CD4-positive, alpha-beta T cell treated with Interleukin-15 for 1 hour (primary cell): ENCODE measurements at places on chromosomes 5 and 9.

DNA sequence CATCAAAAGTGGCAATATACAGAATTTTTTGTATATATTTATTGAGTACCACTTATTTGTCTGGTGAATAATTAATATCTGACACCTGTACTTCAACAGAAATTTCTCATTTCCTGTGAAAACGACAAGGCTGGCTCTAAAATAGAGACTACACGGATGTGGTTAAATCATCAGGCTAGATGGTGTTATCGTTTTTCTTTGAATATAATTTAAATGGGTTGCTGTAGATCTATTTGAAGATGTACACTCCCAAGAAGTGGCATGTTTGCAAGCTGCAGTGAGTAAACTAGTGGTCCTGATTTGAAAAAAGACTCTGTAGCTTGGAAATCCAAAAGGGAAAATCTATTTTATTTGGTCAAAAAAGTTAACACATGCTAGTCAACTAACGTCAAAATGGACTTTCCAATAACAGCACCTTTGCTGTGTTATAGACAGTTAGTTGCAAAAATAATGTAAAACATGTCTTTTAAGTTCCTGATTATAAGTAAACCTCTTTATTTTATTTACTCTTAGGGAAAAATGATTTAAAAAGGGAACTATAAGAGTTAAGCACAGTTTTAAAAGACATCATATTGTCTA, 13.8 kb downstream of the ST8SIA4 start:
- no peak for DNase-seq

GRCh38 chr5:13511442-13511841, 433.0 kb downstream of the DNAH5 start:
- no peak for DNase-seq

DNA sequence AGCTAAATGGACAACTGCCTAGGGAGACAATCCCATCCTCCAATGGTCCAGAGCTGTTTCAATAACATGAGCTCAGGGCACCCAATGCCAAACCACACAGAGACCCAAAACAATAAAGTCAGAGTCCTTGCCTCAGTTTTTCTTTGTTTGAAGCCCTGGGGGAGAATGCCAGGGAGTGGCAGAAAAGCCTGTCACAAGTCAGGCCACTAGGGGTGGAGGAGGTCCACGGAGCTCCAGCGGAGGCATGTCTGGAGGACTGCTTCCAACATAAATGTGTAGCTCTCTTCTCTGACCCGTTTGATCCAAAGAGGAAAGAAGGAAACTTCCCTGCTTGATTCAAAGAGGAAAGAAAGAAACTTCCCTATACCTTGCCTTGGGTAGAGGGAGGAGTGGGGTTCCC, 175.3 kb downstream of the HSPA4 start:
- DNase-seq, result no peak

GRCh38 chr9:71119746-71120145, 1.7 kb downstream of the TRPM3 start:
- no peak for DNase-seq

- DNase-seq, result no peak
Observed at GRCh38 chr9:114282507-114282906, 40.4 kb upstream of the ORM1 start.

DNA sequence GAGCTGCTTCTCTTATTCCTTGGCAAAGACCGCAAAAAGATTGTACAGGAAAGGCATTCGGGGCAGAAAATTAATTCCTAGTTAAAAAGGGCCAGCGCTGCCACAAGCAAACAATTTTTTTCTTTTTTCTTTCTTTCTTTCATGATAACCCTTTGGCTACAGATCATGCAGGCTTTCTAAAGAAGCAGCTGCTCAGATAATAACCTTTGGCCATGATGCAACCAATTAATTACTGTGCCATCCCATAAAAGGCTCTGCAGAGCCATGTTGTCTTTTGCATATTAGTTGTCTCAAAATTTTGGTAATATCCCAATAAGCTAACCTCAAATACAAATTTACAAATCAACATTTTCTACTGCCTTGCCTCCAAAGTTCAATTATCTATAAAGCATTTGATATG, 758.4 kb upstream of the SEMA6A start:
- no peak for DNase-seq

DNA sequence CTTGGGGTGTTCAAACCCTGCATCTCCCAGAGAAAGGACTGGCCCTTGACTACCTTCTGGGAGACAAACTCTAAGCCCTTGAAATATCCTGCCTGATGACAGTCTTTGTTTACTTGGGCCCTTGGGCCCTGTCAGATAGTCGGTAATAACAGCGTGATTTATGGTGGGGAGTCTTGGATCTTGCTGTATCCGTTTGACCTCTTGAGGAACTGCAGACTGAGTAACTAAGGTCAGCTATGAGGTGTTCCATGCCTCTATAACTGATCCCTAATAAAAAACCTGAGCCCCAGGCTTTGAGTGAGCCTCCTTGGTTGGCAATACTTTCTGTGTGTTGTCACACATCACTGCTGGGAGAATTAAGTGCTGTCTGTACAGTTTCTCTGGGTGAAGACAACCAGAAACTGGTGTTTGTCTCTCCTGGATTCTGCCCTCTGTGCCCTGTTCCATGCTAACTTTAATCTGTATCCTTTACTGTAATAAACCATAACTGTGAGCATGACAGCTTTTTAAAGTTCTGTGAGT, 56.2 kb upstream of the ANKRD33B start:
- DNase-seq, result no peak

GRCh38 chr9:13386316-13386715, 106.8 kb upstream of the MPDZ start:
- no peak for DNase-seq

- no peak for DNase-seq
Observed at GRCh38 chr5:55625589-55625909, 86.6 kb downstream of the SLC38A9 start.

GRCh38 chr9:77802064-77802463, 153.9 kb upstream of the GNA14 start:
- no peak for DNase-seq

DNA sequence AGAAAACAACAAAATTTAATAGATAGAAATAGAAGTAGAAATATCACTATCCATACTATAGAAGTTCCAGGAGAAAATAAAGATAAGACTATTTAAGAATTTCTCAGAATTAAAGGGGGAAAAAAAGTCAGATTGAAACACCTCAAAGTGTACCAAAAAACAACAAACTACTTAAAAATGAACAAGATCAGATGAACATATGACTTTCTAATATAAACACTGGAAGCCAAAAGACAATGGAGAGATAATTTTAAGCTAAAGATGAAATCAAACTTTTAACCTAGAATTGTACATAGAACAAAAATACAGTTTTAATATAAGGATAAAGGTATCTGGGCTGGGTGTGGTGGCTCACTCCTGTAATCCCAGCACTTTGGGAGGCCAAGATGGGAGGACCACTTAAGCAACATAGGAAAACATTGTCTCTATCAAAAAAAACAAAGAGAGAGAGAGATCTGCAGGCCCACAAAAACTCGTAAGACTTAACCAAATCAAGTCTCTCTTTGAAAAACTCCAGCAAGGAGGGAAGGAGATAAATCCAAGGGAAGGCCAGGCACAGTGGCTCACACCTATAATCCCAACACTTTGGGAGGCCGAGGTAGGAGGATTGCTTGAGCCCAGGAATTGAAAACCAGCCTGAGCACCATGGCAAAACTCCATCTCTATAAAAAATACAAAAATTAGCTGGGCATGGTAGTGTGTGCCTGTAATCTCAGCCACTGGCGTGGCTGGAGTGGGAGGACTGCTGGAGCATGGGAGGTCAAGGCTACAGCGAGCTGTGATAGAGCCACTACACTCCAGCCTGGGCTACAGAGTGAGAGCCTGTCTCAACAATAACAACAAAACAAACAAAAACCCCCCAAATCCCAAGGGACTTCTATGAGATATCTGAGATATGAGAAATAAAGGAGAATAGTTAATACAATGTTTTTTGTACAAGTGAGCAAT, 32.4 kb downstream of the ABHD17B start:
- DNase-seq, result no peak

GRCh38 chr9:93675336-93676150, 99.2 kb downstream of the PHF2 start:
- peak; percentile 15 for DNase-seq

DNA sequence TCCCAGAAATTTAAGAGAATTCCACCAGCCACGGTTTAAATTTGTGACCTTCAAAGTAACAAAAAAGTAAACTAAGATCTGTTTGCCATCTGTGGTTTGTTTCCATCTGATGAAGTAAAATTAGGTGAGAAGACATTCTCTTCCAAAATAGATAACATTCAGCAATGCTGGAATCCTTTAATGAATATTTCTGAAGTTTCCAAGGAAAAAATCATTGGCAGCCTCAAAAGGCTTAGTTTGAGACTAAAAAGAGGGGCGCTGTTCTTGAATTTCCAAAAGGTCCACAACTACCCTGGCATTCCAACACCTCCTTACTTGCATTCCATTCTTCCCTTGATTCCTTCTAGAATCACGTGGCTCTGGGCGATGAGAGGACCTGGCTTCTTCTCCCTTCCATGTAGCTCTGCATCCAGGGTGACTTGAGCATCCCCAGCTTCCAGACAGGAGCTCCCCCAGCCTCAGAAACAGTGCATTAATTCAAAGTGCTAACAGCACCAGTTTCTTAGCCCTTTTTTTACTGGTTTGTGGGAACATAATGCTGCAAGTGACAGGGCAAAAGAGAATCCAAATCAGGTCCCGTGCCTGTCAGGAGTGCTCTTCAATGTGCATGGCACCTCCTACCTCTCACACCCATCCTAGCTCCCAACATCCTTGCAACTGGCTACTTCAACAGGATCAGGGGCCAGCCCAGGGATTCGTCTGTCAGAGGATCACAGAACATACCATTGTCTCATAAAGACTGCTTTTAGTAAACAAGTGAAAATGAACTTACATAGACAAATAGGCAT, 191.5 kb upstream of the S1PR3 start:
- DNase-seq, result no peak

DNA sequence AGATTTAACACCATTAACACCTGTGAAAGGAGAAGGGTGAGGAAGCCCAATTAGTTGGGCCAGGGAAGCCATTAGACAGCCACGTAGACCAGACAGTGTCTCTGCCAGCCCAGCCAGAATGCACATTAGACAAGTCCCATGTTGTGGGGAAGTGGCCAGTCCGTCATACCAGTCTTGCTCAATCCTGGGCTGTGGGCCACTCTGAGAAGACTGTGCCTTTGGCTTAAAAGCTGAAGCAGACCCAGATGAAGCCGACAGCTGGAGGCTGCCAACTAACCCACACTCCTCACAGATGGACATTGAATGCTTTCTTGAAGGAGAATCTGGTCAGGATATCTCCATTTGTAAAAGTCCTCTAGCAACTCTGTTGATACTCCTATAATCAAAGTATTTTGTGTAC, 128.5 kb downstream of the CHSY3 start:
- DNase-seq, result no peak

DNA sequence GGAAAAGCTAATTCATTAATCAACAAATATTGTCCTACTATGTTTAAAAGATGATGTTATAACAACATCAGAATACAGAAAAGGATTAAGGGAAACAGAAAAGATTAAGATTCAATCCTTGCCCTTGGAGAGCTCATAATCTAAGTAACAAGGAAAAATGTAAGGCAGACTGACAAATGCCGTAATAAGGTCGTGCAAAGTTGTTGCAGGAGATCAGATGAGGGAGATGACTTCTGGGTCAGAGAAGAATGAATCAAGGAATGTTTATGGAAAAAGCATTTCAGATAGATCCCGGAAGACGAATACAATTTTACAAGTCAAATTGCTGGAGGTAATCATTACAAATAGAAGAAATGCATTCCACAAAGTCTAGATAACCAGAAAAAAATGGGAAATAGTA, 6.4 kb downstream of the ADAMTS6 start:
- DNase-seq, result no peak

DNA sequence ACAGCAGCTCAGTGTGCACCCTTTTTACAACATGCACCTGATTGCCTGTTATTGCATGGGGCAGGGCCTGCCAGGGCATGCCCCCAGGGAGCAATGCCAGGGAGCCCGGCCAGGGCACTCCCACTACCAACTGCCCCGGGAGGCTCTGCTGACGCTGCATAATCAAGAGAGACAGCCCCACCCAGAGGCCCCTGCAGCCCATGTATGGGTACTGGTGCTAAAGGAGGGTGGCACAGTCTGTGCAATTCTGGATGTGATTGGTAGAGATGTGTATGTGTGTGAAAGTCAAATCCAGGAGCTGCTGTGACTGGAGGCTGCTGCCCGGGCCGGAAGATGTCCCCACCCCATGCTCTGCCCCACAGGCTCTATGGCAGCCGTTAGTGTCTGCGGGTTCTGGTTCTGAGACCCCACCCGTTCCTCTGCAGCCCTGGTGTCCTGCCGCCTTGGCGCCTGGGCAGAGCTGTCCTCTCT, 3.9 kb upstream of the NEURL1B start:
- DNase-seq, result no peak

GRCh38 chr5:43007911-43008362, 32.2 kb downstream of the ANXA2R start:
- peak; percentile 87 for DNase-seq

- no peak for DNase-seq
Observed at GRCh38 chr5:126857472-126858410, 80.8 kb downstream of the LMNB1 start.

DNA sequence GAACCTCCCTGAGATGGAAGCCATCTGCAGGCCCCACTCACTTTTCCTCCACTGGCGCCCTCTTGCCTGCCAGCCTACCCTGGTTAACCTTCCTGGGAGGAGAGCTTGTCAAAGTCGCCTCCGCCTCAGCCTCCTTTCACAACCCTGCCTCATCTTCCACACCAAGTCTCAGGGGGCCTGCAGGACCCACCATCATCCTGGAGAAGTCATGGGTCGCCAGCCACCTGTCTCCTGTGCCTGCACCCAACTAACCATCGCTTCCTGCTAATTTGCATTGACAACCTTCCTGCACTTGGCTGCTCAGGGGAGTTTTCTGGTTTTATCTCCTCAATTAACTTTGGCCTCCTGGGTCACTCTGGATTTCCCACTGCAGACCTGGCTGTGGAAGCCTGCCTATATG, 52.8 kb upstream of the GRHPR start:
- DNase-seq, result peak; percentile 42

DNA sequence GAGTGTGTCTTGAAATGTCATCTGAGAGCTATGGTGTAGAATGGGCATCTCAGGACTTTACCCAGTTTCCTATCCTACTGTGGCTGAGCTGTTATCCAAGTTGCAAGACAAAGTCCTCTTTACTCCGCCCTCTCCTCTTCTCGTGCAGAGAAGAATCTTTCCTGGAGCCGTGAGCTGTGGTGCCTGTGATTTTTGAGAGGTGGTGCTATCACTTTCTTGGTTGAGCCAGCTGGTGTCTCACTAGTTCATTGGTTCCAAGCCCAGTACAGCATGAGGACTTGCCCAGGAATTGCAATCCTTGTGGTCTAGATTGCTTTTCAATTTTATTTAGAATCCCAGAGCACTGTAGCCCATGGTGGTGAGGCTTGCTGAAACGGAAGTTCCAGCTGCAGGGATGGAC, 2300.3 kb downstream of the MAT2B start:
- no peak for DNase-seq
